ENCODE measurements at places on chromosomes 11 and 22.

- no peak for DNase-seq
Observed at GRCh38 chr22:30860176-30861105, 108.1 kb downstream of the MORC2 start.

GRCh38 chr11:2089536-2090165 lies 49.5 kb downstream of the IGF2 start:
- peak; percentile 40 for DNase-seq

DNA sequence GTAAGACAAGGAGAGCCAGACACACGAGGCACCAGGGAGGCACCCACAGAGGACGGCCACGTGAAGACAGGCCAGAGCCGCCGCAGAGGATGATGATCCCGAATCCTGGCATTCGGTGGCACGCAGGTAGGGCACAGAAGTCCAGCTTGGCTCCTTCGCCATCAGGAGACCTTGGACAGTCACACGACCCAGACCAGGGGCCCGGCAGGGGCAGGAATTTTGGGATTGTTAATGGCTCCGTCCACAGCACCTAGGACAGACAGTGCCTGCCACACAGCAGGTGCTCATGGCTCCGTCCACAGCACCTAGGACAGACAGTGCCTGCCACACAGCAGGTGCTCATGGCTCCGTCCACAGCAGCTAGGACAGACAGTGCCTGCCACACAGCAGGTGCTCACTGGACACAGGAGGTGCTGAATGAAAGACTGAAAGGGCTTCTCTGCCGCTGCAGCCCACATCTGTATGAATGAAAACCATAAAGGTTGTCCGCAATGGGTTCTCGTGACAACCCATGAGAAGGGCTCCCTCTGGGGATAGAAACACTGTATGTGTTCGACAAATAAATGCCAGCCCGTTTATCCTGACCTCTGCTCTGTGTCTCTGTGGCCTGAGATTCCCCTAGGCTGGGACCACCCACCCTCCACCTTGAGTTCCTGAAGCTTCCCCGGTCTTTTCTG lies 341.6 kb downstream of the CTTN start:
- DNase-seq: no peak

- DNase-seq: no peak
Observed at GRCh38 chr11:10502770-10503169, 38.2 kb downstream of the RNF141 start.

DNA sequence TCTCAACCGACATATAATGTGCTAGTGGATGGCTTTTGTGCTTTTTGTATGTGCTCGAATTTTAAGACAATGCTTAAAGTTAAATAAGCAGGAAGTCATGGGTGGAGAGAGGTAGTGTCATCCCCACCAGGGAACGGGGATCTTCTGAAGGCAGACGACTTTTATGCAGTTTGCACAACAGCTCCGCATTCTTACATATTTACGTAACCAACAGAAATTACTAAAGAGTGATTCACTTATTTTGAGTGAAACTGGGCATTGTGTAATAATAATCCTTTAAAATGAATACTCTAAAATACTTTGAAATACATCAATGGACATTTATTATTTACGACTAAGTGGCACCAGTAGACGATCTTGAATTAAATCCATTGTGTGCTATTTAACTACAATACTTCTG lies 305.1 kb downstream of the CNTN5 start:
- DNase-seq: peak; percentile 84

DNA sequence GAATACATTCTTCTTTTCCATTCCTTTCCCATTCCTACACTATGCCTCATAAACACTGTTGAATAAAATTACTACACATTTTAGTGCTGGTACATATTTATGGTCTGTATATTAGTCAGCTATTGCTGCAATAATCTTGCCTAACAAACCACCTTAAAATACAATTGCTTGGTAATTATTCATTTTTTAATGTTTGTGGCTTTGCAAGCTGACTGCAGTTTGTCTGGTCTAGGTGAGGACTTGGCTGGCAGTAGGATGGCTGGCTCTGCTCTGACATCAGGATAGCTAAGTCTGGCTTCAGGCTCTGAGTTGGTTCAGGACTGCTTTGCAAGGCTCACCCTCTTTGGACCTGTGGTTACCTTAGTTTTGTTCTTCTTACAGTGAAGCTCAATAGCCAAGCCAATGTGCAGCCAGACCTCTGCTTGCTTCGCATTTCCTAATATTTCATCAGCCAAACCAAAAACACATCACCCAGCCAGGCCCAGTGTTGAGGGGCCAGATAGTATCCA lies 913.4 kb upstream of the RAG2 start:
- DNase-seq: peak; percentile 28

- peak; percentile 39 for DNase-seq
Observed at GRCh38 chr11:71204748-71205664, 47.4 kb downstream of the SHANK2 start.

DNA sequence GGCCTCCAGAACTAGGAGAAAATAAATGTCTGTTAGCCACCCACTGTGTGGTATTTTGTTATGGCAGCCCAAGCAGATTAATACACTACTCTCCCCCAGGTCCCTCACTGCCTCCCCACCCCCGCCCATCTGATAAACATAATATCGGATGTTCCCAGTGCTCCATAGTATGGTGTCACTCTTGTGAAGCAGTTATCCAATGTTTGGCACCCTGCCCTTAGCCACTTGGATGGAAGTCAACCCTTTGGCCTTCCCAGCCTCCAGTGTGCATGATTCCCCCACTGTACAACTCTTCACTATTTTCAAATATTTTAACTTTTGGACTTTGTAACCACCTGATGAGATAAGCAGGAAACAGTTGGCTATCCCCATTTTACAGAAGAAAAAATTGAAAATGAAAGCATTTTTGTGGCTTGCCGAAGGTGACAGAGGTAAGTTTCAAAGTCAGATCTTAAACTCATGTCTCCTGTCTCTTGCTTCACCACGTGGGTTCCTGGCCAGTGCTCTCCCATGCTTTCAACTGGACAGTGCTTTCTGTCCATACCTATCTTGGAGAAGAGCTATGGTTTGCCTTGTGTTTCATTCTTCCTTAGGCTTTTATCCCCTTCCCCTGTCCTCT lies 53.2 kb downstream of the ALX4 start:
- DNase-seq: no peak

- DNase-seq: no peak
Observed at GRCh38 chr11:110072930-110073329, 20.3 kb upstream of the ZC3H12C start.

- peak; percentile 53 for DNase-seq
Observed at GRCh38 chr22:33361581-33361980, 303.4 kb upstream of the SYN3 start.

- DNase-seq: peak; percentile 62
Observed at GRCh38 chr11:69888483-69889181, 69.4 kb upstream of the FGF3 start.

- DNase-seq: no peak
Observed at GRCh38 chr11:1181853-1182535, 24.2 kb downstream of the MUC5AC start.

DNA sequence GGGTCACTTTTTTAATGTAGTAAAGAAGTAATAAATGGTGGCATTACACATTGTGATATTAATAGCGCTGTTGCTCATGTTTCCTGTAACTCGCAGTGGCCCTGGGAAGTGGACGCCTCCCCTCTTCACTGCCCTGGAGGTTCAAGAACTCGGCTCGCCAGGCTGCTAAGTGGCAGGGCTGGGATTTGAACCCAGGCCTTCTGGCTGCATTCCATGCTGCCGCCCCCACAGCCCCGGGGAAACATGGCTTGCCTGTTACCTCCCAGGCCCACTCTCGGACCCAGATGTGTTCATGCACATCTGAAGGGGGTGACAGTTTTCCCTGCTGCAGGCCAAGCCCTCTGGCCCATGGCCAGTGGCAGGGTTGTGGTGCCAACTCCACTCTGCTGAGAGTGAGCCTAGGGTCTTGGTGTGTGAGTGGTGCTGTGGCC lies 25.0 kb upstream of the MGAT3 start:
- peak; percentile 26 for DNase-seq
